ENCODE measurements at places on chromosomes 16 and 17.

DNA sequence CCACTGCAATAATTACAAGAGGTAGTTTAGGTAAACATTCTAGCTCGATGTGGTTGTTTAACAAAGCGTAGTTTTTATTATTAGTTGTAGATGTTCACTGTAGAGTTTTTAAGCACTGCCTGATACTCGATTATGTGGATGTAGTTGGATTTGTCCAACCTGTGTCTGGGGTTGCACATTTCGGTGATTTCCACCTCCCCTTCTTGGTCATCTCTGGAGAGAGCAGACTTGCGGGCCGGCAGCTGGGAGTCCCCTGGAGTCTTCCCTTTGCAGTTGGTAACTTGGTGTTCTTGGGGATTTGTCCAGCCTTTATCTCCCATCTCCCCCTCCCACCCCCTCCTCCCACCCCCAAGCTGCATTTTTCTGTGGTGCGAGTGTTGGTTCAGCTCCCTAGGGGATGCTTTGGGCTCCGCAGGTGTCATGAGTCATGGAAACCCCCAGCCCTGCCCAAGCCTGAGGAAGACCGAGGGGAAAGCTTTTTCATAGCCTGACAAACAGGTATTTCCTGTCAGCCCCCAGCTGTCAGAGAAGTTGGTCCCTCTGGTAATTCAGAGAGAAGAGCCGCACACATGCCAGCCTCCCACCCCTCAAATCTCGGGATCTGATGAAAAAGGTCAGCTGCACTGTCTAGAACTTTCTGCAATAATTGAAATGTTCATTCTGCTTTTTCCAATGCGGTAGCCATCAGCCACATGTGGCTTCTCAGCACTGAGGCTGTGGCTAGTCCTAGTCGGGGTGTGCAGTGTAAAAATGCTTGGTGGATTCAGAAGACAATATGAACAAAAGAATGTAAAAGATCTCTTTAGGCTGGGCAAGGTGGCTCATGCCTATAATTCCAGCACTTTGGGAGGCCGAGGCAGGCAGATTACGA, 50.3 kb downstream of the KSR1 start:
- DNase-seq, result peak; percentile 34

GRCh38 chr16:49150341-49150740, 131.3 kb downstream of the CBLN1 start:
- no peak for DNase-seq

DNA sequence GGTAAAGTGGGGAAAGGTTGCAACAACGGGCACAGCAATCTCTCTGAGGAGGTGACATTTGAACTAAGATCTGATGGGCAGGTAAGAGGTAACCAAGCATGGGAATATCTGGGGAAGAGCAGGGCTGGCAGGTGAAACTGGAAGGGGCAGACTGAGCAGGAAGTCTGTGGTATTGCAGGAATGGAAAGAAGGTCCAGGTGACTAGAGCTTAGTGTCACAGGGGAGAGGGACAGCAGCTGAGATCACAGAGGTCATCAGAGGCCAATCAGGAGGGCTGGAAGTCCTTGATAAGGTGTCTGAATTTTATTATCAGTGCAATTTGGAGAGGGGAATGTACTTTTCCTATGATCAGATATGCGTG, 73.3 kb upstream of the DHX40 start:
- DNase-seq, result no peak

DNA sequence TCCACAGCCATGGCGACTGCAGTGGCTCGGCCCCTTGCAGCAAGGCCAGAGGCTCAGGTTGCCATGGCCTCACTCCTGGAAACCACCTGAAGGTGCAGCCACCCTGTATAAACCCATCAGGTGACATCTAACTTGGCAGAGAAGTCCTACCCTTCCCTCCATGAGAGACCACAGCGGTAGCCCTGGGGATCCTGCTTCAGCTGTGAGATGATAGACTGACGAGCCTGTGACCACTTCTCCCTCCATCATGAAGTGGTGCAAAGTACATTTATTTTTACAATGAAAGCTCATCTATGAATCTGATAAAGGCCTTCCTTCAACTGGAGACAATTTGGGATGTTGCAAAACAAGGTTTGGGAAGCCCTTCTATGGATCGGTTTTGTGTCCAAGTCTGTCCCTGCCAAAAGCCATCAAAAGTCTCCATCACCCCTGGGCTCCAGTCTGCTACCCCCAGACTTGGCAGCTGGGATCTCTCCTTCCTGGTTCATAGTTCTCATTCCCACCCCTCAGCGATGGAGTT, 1.8 kb downstream of the ZACN start:
- no peak for DNase-seq

DNA sequence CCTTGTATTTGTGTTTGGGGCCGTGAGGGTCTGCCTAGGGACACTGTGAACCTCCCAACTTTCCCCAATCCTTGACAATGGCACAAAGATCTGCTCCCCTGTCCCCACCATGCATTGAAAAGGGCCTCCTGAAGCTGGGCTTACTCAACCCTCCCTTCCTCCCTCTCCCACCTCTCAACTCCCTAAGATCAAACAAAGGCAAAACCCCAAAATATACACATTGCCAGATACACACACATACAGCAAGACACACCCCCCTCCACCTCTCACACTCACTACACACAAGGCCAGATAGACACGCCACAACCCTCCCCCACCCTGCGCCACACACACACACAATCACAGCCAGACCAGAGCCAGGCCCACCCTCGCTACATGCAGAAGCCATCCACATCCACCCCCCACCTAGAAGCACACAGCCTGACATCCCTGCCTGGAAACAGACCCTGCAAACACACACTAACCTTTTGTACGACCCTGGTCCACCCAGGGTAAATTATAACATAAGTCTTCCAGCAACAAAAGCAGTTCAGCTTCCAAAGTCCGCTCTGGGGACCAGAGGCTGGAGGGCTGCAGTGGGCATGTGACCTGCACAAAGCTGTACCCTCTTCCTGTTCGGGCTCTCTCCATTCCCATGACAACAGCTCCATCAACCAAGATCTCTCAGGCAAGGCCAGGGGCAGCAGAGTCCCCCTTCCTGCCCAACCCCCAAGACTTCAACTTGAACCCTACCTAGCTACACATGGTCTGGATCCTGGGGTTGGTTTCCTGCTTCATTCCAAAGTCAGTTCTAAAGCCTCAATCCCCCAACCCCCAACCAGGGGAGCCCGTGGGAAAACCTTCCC, 1.9 kb downstream of the PCGF2 start:
- no peak for DNase-seq

DNA sequence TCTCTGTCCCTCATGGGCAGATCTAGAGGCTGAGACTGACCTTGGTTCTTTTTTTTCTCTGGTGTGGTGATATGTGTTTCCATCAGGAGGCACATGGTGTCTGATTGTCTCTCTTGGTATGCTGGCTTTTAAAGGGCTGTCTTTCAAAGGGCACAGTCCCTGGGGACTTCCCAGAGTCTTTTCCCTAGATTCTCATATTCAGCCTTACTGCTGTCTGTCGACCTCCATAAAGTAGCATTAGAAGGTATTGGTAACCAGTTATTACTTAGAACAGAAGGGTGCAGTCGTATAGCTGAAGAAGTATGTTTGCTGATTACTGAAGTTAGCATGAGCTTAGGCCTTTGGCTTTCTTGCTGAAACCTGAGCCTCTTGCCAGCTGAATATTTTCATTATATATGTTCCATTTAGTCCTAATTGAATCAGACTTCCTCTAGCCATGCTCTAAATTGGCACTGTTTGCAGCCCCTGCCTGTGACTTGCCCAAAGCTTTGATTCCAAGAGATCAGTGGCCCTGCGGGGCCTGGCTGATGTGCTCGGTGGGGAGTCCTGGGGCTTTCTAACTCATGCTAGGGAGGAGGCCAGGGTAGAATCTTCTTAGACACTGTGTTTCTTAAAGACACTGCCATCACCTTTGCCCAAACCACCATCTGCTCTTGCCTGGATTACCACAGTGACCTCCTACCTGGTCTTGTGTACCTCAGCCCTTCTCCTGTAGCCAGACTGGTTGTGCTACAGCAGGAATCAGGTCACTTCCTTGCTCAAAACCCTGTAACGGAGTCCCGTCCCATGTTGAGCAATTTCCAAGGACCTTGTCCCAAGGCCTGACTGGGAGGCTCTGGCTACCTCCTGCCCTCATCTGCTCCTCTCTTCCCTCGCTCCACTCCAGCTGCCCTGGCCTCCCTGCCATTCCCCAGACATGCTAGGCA, 71.5 kb downstream of the WWP2 start:
- no peak for DNase-seq

DNA sequence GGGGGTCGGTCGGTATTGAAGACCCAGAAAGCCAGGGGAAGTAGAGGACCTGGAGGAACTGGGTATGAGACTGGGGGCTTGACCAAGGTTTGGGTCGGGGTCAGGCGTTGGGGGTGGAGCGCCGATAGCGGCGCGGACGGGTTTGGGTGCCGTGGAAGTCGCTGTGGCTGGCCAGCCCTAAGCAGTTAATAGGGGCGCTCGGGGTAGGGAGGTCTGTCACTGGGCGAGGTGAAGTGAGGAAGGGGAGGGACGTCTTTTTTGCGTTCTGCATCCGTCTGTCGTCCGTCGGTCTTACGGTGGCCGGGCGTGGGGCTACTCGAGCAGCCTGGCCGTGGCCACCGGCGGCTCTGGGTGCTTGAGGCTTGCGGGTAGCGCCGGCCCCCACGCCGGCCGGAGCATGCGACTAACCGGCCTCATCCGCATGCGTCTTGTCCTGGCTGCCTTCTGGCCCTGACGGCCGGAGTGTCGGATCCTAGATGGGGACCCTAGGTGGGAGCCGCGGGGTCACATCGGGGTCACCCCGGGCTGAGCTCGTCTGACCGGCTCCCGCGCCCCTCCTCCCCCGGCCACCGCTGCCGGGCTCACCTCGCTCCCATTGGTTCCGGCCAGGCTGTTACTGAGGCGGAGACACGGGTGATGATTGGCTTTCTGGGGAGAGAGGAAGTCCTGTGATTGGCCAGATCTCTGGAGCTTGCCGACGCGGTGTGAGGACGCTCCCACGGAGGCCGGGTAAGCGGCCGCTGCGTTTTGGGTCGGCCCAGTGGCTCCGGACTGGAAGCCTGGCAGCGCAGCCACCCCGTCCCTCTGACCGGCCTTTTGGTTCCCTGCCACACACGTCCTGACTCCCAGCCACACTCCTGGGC, 10.3 kb upstream of the TMEM88 start:
- DNase-seq, result peak; percentile 91

DNA sequence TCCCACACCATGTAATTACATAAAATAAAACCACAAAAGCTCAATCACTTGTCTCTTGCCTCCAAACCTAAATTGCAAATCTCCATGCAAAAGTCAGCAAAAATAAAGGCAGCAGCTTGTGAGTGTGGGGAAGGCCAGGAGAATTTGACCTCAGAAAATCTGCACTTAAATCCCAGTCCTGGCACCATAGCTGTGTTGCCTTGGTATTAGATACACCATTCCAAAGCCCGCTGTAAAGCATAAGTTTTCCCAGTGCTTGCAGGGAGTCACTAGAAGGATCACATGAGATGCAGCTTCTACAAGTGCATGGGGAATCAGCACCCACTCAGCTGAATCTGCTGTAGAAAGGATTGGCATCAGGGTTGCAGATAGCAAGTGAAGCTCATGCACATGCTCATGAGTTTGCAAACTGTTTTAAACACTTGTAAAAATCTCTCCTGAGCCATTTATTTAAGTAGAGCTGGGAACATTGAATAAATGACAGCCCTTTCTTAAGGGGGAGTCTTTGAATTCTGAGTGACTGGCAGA, 495.0 kb upstream of the HSBP1 start:
- DNase-seq, result no peak

DNA sequence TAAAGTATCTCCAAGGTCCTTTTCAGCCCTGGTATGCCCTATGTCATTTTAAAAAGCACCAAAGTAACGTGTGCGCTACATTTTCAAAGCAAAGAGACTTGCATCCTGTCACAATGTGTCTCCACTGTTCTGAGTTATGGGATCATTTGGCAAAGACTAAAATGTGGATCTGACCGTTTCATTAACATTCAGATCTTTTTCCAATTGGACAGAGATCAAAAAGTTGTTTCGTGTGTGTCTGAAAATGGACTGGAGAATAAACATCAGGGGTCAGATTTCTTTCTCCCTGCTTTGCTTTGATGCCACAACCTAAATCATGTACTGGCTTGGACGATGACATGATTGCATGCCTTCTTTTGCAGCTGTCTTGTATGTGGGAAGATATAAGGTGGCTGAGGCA, 136.0 kb upstream of the NOG start:
- no peak for DNase-seq

DNA sequence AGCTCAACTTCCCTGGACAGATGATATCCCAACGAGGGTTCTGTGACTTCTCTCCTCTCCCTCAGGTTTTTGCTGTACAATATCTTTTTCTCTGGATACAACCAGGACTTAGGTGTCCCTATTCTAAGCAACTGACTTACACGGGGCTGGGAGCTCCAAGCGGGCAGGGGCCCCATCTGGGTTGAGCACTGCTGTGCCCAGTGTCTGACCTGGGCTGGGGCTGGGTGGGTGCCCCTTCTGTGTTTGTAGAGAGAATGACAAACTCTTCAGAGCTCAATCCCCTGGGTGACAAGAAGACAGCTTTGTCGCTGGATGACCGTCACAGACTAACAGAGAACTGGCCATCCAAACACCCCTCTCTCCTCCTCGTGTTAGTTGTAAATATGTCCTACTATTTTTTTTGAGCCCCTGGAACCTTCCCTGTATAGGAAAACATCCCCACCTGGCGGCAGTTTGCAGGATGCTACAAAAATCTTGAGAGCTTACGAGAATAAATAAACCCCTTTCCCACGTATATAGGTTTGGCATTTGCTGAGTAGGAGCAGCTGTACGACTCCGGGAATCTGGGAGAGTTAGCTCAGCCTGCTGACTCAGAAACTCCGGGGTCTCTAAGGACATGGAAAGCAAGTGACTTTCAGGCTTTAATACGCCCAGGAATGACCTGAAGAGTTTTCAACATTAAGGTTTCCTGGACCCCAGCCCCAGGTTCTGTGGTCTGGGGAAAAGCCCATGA, 23.7 kb upstream of the RCVRN start:
- peak; percentile 12 for DNase-seq

- peak; percentile 87 for DNase-seq
Observed at GRCh38 chr16:56262148-56262547, 70.9 kb downstream of the GNAO1 start.

DNA sequence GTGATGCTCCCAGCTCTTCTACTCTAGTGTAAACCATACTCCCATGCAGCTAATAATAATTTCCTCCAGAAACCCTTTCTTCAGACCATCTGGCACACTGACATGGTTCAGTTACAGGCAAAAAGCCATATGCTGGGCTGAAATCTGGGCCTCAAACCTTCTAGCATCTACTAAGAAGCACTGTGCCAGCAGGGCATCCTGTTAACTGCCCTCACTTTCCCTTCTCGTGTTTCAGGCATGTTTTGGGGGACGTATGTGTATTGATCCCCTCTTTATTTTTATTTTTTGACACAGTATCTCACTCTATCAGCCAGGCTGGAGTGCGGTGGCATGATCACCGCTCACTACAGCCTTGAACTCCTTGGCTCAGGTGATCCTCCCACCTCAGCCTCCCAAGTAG, 33.3 kb downstream of the STAT5A start:
- DNase-seq, result no peak

GRCh38 chr16:89326721-89327120, 109.2 kb downstream of the ZNF778 start:
- DNase-seq, result no peak

DNA sequence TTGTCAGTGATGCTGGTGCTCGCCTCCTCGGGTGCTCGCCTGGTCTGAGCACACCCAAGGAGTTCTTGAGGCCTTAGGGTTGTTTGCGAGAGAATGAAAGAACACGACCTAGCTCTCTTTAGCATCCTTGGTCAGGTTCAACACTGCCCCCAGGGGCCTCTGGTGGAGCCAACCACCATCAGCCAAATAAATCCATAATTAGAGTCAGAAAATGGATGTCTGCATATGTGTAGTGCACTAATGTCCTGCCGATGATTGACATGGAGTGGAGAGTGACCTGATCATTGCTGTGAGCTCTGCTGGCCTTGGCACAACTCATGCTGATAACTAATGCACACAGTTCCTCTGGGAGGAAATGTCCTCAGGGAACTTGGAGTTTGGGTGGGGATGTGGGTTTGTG, 8.2 kb upstream of the STH start:
- DNase-seq, result no peak

Data from K562 (cell line).